ENCODE measurements at places on chromosomes 7 and 10. TPM values are rescaled to one million over a fixed set of nuclear protein-coding genes. Genes with fewer than 3 reads are reported as not detected.

DNA sequence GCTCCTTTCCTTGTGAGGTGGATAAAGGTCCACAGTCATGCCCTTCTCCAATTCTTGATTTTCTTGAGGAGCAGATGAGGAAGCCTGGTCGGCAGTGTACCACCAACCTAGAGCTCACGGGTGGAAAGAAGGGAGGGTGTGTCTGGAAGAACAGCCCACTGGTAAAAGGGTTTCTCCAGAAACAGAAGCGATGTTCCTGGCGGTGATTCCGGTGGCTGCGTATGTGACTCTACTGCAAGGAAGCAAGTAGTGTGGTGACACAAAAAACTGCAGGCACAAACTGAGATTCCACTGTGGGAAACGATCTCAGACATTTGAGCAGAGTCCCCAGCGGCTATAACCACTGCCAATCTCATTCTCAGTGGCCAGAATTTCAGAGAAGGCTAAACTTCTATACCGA lies 65.9 kb upstream of the ATP6V0A4 start:
- no peaks in the 10 kb centered on the region for H3K36me3 ChIP-seq
- H3K4me3 ChIP-seq, result no peak overlapping the region
- DNase-seq, result no peak
- no peaks in the 10 kb centered on the region for H3K27me3 ChIP-seq

DNA sequence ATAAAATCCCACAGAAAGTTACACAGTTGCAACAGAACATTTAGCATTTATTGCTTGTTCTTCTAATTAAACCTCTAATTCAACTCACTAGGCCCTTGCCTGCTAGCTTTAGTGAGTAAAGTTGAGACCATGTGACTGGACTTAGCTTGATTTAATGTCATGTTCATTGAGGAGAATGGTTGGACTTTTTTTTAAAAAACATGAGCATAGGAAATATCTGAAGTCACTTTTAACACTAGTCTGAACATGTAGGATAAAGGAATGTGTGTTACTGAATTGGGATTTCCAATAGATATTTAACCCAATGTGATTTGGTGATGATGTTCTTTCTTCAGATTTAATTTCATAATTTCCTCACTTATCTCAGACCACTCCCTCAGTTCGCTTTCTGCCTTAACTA lies 24.6 kb upstream of the GLCCI1 start:
- H3K36me3 ChIP-seq, result no peaks in the 10 kb centered on the region
- peak overlapping the region; percentile 69 for H3K27ac ChIP-seq
- no peak for DNase-seq

GRCh38 chr10:103493916-103494877 lies 692 bp downstream of the NEURL1 start:
- H3K27me3 ChIP-seq, result peaks cover 23% of the 10 kb centered on the region
- DNase-seq, result peak; percentile 16
- no peaks in the 10 kb centered on the region for H3K36me3 ChIP-seq
- H3K4me1 ChIP-seq, result peaks cover 20% of the 10 kb centered on the region
- H3K27ac ChIP-seq, result no peak overlapping the region

GRCh38 chr7:19560111-19560883 lies 148.5 kb downstream of the POLR1F start:
- no peak for DNase-seq
- no peak overlapping the region for H3K4me3 ChIP-seq
- H3K27ac ChIP-seq, result no peak overlapping the region

DNA sequence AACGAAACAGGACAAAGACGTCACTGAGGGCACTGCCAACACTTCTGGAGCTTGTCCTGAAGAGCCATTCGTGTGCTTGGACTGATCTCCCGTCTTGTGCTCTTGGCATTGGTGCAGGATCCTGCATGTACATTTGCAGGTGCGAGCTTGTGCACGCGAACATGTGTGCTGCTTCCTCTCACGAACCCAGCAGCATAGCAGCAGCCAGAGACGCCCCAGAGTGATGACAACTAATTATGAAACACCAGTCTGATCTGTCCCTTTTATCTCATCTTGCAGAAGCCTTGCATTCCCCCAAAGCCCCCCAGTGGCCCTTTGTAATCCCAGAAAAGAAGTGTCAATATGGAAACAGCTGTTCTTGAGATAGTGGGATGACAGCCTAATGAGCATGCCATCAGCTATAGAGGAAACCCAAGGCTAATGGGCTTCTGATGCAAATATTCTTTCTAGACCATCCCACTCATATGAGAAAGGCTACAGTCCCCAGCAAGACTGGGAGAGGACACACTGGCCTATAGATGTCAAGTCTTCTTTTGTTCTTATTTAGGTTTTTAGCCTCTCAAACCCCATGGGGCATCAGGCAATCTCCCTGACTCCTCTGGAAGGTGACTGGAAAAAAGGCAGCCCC lies 310.6 kb downstream of the FRMD4A start:
- no peak for DNase-seq
- peaks cover 27% of the 10 kb centered on the region for H3K4me1 ChIP-seq
- no peak overlapping the region for H3K27ac ChIP-seq
- no peak overlapping the region for H3K4me3 ChIP-seq

- peaks cover 43% of the 10 kb centered on the region for H3K4me1 ChIP-seq
- H3K36me3 ChIP-seq, result no peaks in the 10 kb centered on the region
- H3K27ac ChIP-seq, result no peak overlapping the region
- no peaks in the 10 kb centered on the region for H3K27me3 ChIP-seq
- no peak for DNase-seq
Measured at GRCh38 chr7:55438757-55439525, 73.8 kb downstream of the LANCL2 start.

DNA sequence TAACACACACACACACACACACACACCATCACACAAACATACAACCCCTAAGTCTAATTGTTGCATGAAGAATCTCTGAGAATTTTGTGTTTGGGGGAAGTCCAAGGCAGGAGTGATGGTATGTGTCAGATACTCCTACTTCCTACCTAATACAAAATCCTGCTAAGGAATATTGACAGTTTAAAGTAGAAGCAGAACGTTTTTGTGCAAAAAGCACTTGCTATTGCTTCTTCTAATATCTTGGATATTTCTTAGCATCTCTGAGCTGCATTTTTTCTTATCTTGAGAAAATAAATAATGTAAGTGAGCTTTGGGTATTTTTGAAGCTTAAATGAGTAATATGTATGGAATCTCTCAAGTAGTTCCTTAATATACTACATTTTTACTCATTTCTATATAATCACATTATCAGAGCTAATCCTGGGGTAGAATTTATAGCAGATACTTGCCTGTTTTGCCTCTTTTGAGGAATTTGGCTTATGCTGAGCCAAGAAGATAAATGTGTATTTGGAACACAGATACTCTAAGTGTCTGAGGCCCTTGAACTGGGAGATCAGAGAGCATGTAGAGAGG lies 212.3 kb downstream of the DKK1 start:
- H3K36me3 ChIP-seq, result no peaks in the 10 kb centered on the region
- H3K4me1 ChIP-seq, result no peaks in the 10 kb centered on the region
- no peak for DNase-seq
- H3K27me3 ChIP-seq, result no peaks in the 10 kb centered on the region
- H3K4me3 ChIP-seq, result no peak overlapping the region

DNA sequence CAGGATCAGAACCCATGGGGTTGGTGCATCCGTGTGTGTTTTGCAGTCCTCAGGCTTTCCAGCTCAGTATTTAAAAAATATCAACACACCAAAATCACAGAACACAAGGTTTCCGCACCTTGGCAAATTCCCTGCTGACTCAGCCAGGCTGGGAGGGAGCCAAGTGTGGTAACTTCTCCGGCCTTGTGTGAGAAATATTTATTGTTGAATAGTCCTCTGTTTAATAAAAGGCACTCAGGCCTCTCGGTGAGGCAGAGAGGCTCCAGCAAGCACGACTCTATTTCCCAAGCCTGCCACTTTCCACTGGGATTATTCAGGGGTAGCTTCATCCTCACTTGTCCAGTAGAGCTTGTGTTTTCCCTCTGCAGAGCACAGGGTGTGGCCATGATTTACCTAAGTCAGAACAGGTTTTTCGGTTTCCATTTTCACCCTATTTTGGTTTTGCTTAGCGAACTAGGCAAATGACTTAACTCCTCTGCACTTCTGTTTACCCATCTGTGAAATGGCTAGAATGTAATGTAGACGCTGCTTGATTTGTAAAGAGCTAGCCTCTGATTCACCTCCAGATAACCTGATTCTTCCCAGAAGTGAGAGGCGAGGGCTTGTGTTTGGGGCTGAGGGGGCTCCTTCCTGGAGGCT lies 13.0 kb upstream of the CHST15 start:
- no peak overlapping the region for H3K27ac ChIP-seq
- H3K4me1 ChIP-seq, result no peaks in the 10 kb centered on the region
- DNase-seq, result no peak

DNA sequence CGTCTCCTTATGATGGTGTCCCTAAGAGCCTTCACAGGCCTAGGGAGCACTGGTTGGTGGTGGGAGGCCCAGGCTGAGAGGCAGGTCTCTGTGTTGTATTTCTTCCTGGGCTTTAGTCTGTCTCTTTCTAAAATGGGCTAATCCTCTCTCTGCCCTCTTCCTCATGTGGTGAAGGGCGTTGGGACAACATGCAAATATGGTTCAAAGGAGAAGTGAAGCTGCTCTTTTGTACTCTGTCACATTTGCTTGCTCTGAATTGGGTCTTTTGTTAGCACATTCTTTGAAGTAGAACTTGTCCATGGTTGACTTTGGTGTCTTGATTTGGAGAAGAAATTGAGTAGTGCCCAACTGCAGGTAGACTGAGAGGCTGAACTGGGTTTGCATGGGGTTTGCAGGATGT lies 814 bp downstream of the HK1 start:
- DNase-seq, result no peak
- H3K4me1 ChIP-seq, result no peaks in the 10 kb centered on the region
- no peak overlapping the region for H3K4me3 ChIP-seq
- H3K27me3 ChIP-seq, result no peaks in the 10 kb centered on the region
- H3K27ac ChIP-seq, result no peak overlapping the region

DNA sequence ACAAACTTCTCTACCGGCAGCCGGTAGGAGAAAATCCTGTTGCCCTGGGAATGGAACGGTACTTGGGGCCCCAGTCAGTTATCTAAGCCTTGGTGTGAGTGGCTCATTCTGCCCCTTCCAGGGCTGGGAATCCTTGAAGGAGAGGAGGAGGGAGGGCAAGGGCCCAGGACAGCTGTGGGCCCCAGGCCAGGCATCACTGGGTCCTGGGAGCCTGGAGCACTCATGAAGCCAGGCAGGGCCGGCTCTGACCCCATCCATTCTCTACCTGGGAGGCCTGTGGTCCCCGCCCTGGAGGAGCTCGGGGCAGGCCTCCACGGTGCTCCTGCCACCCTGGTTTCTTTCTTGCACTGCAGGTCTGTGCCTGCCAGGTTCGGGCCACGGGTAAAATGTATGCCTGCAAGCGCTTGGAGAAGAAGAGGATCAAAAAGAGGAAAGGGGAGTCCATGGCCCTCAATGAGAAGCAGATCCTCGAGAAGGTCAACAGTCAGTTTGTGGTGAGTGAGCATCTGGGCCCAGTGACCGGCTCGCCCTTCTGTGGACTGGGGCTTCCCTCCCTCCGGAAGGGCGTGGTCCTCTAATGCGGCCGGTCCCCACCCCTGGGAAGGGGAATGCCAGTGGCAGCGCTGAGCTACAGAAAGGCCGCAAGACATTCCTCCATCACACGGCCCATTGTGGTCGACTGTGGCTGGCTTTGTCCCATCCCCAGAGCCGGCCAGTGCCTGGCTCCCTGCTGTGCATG lies 111.3 kb downstream of the RGS10 start:
- H3K4me3 ChIP-seq, result no peak overlapping the region
- no peaks in the 10 kb centered on the region for H3K27me3 ChIP-seq

- no peak overlapping the region for H3K4me3 ChIP-seq
- H3K4me1 ChIP-seq, result no peaks in the 10 kb centered on the region
Measured at GRCh38 chr10:123017421-123018165, 8.8 kb downstream of the ACADSB start.

- no peak for DNase-seq
- peaks cover 16% of the 10 kb centered on the region for H3K36me3 ChIP-seq
- no peaks in the 10 kb centered on the region for H3K27me3 ChIP-seq
- peaks cover 10% of the 10 kb centered on the region for H3K4me1 ChIP-seq
Measured at GRCh38 chr7:135965602-135966001, 11.6 kb downstream of the MTPN start.

GRCh38 chr7:149743476-149744255 lies 29.7 kb downstream of the ZNF467 start:
- no peak for DNase-seq
- H3K4me1 ChIP-seq, result peaks cover 12% of the 10 kb centered on the region
- no peak overlapping the region for H3K4me3 ChIP-seq
- H3K36me3 ChIP-seq, result no peaks in the 10 kb centered on the region
- peaks cover 11% of the 10 kb centered on the region for H3K27me3 ChIP-seq

GRCh38 chr7:108623220-108623619 lies 53.5 kb downstream of the DNAJB9 start:
- H3K27me3 ChIP-seq, result no peaks in the 10 kb centered on the region
- H3K27ac ChIP-seq, result no peak overlapping the region
- no peak for DNase-seq
- H3K4me3 ChIP-seq, result no peak overlapping the region
- no peaks in the 10 kb centered on the region for H3K36me3 ChIP-seq

- DNase-seq, result no peak
- H3K36me3 ChIP-seq, result no peaks in the 10 kb centered on the region
- H3K27ac ChIP-seq, result no peak overlapping the region
- H3K4me3 ChIP-seq, result no peak overlapping the region
Measured at GRCh38 chr7:98669329-98670000, 52.4 kb downstream of the NPTX2 start.

- H3K4me1 ChIP-seq, result no peaks in the 10 kb centered on the region
- no peaks in the 10 kb centered on the region for H3K27me3 ChIP-seq
Measured at GRCh38 chr7:103795107-103795506, 194.4 kb downstream of the RELN start.

- peak; percentile 62 for DNase-seq
- H3K36me3 ChIP-seq, result peaks cover 4% of the 10 kb centered on the region
- H3K27me3 ChIP-seq, result no peaks in the 10 kb centered on the region
- H3K4me3 ChIP-seq, result peak within 1 kb of the TSS; percentile 67
- peaks cover 31% of the 10 kb centered on the region for H3K4me1 ChIP-seq
- H3K27ac ChIP-seq, result no peak within 1 kb of the TSS
Measured at GRCh38 chr7:149773446-149774236, at the start of gene ZNF467. Gene ZNF467 (minus strand): TSS chr7:149773588. CDS start chr7:149771032, 2,556 bp downstream.

DNA sequence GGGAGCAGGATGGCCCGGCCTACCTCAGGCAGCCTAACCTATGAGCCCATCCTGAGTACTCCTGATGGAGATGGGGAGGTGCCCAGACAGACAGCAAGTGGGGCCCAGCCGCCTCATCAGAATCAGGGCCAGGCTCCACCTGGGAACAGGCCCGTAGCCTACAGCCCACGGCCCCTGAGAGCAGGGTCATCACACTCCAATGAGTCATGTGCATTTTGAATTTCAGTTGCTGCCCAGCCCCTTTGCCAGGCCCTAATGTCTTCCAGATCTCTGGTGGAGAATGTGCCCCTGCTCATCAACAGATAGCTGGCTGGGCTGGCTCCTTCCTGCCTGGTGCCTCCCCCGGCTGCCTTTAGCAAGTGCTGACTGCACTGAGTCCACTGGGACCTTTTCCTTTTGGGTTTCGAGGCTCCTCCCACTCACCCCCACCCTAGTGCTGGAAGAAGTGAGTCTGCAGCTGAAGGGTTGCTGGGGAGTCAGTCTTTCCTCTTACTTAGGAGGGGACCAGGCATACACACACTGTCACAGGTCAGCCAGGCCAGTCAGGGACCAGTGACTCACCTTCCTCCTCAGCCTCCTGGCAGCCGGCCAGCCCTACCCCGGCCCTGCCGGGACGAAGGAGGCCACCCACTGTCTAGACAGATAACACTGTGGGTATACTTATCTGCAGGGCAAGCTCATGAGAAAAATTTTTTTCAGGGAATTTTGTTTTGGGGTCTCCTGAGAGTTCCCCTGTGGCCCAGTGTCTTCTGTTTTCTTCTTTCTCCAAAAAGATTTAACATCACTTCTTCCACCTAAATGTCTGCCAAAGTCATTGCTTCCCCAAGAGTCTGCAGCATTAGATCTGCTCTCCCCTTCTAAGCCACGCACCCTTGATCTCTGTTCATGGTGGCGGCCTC lies 9.1 kb upstream of the ASIC3 start:
- DNase-seq, result no peak
- no peak overlapping the region for H3K27ac ChIP-seq
- H3K4me1 ChIP-seq, result peaks cover 8% of the 10 kb centered on the region
- H3K27me3 ChIP-seq, result no peaks in the 10 kb centered on the region
- H3K36me3 ChIP-seq, result peaks cover 44% of the 10 kb centered on the region

Gene CFAP70
- 2.6 TPM for total RNA-seq

Gene TMEM236
- 0.06 TPM for total RNA-seq

Gene AGR2
- not detected for total RNA-seq

All from CD4-positive, alpha-beta T cell (primary cell).